ENCODE measurements at places on chromosomes 5 and 9.

DNA sequence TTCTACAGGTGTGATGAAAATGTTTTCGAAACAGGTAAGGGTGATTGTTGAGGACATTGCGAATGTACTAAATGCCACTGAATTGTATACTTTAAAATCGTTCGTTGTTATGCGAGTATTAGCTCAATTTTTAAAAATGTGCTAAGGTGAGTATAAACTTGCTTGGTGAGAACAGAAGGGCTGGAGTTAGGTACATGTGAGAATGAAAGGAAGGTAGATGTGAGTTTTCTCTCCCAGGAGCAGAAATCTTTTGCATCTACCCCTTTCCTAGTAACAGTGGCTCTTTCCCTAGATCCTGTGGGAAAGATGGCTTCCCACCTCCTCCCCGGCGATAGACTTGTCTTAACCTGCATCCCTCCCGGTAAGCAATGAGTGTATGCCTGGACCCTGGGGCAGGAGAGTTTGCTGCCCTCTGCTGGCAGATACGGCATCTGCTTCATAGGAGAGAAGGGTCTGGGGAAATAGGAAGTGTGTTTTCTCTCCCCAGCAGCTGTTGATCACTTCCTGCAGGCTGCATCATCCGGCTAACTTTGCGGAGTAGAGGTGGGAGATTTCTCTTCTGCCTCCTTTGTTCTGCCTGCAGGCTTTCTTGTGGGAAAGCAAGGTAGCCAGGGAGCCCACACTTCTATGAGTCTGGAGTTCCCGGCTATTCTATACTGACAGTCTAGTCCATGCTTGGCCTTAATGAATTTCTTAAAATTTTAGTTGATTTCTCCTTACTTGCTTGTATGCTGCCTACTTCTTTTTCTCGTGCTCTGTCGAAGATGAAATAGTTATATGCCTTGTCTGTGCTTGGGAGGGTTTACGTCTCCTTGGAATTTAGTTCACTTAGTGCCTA, 373.3 kb upstream of the SEMA6A start:
- peak; percentile 22 for DNase-seq

DNA sequence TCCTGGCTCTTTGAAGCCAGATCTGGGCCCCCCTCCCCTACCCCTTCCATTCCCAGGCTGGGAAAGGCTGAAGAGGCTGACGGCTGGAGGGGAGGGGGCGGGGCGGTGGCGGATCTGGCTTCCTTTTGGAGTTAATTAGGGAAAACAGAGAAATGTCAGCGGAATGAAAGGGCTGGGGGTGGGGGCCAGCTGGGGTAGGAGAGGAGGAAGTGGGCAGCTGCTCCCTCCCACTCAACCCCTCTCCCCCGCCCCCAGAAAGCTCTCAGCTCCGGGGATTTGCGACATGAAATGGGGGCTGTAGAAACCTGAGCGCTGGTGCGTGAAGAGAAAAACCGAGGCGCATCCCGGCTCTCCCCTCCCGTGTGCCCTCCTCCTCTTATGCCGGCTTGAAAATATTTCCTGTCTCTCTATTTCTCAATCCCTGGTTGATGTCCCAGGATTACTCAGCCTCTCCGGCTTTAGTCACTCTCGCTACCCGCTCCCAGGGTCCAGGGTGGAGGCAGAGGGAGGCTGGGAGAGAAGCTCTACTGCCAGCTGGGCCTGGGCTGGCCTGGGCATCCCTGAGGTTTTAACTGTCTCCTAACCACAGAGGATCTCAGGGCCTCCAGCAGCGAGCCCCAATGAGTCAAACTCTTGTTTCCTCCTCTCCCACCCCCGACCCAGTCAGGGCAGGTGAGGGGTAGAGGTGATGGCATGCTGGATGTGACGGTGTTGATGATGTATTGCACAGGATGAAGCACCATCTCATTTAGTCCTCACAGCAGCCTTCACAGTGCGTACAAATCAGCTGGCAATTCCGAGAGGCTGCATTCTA, 20.1 kb downstream of the PCDHGC5 start:
- no peak for DNase-seq

DNA sequence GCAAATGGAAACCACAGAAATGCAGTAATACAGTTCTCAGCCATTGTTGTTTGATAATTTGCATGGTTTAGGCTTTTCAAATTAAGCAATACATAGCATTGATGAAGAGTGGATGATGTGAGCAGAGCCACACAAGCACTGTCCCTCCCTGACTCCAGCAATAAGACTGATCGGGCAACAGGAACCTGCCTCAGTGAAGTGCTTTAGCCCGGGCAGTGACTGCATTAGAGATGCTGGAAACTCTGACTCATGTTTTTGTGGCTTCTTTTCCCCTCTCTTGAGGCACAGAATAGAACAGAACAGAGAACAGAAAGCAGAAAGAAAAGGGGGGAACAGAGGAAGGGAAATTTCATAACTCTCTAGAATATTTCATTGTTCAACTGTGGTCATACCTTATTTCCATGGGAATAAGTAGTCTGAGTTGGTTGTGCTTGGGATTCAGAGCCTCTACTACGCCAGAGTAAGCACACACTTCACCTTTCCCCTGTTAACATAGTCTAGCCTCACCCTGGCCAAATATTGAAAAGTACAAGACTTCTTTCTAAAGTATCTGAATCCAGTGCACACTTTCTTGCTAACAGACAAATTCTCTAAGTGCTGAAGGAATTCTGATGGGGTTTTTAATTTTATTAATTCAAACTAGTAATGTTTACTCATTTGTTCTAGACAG, 164.8 kb upstream of the VCAN start:
- DNase-seq, result no peak

DNA sequence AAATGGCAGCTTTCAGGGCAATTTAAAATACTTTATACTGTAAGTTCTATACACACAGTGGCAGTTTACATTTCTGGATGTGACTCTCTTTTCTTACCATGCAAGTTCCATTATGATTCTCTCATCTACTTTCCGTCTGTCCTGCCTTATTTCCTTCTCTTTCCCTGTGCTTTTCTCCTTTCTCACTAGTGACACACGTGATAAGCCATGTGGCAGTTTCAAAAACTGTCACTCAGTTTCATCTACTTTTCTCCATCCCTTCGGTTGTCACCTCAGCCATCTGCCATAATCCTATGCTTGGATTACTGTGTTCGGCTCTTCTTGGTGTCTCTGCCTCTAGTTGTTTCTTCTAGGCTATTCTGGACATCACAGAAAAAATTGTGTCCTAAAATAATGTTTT, 46.8 kb upstream of the ATG10 start:
- no peak for DNase-seq

- no peak for DNase-seq
Observed at GRCh38 chr9:69030851-69031645, 4.5 kb upstream of the FXN start.

DNA sequence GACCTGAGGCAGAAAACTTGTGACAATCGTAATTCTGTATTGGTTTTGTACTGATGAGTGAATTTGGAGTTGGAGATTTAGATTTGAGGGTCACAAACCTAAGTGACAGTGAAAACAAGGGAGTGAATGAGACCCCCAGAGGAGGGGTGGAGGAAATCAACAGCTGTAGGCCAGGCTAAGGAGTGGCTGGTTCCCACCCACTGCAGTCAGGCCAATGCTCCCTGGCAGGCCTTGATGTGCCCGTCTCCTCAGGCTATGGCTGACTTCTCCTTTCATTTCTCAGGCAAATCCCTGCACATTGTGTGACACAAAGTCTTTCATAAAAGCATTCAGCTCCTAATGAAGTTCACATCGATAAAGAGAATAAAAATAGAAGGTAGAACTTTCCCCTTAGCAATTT, 557.6 kb downstream of the CETN3 start:
- no peak for DNase-seq

All from activated CD8-positive, alpha-beta memory T cell treated with anti-CD3 and anti-CD28 coated beads, Interleukin-2, amount 50 U/mL, for 4 hours (primary cell).